ENCODE measurements at places on chromosomes 7 and 10.

- no peak for DNase-seq
Observed at GRCh38 chr7:18144166-18144565, 116.5 kb upstream of the PRPS1L1 start.

DNA sequence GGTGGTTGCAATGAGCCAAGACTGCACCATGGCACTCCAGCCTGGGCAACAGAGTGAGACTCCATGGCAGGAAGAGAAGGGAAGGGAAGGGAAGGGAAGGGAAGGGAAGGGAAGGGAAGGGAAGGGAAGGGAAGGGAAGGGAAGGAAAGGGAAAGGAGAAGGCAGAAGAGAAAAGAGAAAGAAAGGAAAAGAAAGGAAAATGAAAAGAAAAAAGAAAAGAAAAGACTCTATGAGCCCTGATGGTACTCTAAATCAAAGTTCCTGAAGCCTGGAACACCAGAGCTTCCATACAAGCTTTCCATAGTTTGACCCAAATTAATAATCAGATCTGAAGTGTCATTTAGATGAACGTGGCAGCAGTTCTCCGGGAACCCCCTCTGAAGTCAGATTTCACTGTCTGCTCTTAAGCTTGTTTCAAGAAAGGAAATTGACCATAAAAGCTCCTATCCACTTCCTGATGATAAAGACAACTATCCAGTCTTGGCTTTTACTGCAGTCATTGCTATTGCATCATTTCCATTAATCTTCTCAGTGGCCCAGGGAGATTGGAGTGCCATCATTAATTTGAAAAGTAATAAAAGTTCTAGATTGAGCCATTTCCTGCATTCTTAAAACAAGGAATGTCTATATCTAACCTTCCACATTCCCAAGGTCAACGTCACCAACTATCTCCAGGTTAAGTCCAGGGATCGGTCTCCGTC is 44.2 kb upstream of the FRMD4A start:
- DNase-seq, result no peak

GRCh38 chr7:102210787-102211186 is 75.9 kb upstream of the SH2B2 start:
- DNase-seq, result no peak

DNA sequence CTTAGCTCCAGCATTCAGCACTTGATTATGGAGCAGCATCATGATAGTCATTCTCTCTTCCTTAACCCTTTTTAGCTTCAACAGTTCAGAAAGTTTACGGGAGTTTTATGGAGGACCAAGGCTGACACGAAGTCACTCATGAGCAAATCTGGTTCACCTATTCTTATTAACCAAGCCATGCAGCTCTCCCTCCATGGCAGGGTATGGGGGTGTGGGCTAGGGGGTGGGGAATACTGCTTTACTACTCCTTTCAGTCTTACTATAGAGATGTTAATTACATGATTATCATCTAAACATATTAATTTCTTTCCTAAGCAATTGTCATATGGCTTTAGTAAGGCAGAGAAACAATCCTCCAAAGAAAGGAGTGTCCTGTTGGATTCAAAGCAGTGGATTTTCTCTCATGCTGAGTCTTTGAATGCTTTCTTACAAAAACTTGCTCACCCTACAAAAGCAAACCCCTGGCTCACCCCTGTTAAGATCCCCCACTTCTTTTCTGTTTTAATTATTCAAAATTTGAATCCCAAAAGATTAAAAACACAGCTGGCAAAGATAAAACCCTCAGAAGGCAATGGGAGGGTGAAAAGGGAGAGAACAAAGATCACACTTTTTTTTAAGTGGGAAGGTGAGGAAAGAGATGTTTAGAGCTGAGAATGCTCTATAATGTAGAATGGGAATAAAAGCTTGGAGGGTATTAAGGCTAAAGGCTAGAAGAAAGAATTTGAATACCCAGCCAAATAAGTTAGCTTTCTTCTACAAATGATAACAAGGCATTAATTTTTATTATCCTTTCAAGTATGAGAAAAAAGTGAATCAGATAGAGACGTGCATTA is 46.4 kb upstream of the SEMA3E start:
- no peak for DNase-seq

DNA sequence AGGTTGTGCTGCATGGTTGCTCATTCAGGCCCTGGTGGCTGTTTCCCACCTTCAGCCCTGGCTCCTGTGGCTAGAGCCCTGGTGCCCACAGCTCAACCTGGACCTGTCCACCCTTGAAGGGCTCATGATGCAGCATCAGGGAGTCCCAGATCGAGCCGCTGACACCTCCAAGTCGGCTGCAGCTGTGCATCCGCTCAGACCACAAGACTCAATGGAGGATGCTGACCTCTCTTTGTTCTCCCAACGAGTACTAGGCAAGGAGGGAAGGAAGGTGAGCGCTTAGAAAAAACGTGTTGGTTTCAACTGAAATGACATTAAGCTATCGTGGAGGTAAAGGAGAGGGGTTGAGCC is 9.5 kb upstream of the C10orf95 start:
- DNase-seq, result no peak

Data from uterus (tissue), 4 donors.